LHCN-M2 (cell line): ENCODE measurements at places on chromosomes 7 and 10. TPM values are rescaled to one million over a fixed set of nuclear protein-coding genes. Genes with fewer than 3 reads are reported as not detected.
A peak's percentile ranks its signal among the peaks of the same experiment; 100 is the strongest.

- peak; percentile 31 for DNase-seq
These were observed 113.4 kb upstream of the AHR start for GRCh38 chr7:17184805-17185689.

DNA sequence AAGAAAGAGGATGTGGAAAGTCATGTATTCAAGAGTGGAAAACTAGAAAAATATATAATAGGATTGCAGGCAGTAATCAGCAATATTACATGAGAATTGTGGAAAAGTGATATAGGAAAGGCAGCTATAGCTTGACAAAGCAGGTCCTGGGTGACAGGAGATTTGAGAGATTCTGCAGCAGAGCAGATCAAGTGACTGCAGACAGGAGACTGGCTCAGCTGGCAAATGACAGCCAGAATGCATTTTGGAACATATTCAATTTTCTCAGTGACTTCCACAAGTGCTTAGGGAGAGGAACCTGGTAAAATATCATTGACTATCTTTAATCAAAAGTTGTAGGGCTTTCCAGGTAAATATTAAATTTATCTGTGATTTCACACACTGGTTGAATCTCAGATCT is 260.5 kb upstream of the CACNA2D1 start:
- no peak for DNase-seq

- peak; percentile 38 for DNase-seq
These were observed 369.2 kb upstream of the NRP1 start for GRCh38 chr10:33703501-33704213.

DNA sequence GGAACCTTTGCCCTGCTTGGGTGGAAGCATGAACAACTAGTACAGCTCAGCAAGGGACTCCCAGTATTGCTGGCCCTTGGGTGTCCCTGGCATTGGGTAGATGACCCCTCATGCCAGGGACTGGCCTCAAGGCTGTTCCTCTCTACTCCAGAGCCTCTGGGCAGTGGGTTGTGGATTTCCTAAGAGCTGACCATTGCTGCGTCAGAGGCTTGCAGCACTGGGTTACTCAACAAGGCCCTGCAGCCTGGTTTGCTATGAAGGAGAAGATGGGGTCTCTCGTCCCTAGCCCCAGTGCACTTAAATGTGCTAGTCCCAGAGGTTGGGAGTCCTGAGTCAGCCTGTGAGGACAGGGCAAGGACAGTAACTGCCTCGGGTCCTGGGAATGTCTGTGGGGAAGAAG is 2.5 kb downstream of the VSIR start:
- no peak for DNase-seq

- peak; percentile 23 for DNase-seq
These were observed 54.7 kb downstream of the RASGEF1A start for GRCh38 chr10:43212043-43212721.

- no peak for DNase-seq
These were observed 67.0 kb upstream of the GPR158 start for GRCh38 chr10:25107756-25108155.

GRCh38 chr7:123054357-123055133 is 59.0 kb upstream of the TAS2R16 start:
- no peak for DNase-seq

GRCh38 chr10:34743814-34744213 is 71.3 kb downstream of the PARD3 start:
- DNase-seq: peak; percentile 65

DNA sequence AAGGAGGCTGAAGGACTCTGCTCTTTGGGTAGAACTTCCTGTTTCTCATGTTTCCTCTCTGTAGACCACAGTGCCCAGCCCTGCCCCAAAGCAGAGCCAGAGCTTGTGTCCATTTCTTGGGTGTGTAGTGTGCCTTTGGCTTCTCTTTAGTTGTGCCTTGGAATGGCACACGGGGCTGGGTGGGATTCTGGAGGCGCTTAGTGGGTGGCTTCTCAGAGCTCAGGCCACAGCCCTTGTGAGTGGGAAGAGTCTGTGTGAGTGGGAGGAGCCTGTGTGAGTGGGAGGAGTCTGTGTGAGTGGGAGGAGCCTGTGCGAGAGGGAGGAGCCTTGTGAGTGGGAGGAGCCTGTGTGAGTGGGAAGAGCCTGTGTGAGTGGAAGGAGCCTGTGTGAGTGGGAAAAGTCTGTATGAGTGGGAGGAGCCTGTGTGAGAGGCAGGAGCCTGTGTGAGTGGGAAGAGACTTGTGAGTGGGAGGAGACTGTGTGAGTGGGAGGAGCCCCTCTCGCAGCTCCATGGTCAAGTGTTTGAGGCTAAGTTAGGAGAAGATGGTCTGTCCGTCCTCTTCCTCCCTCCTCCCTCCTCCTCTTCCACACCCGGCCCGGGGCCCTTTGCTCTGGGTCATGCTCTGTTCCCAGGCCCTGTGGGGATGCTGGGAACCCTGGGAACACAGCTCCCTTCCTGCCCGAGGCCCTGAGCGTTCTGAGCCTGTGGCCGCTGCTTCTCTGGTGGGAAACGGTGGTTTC is 153.0 kb downstream of the GRK5 start:
- no peak for DNase-seq

GRCh38 chr10:9294865-9295264 is 1240.4 kb downstream of the GATA3 start:
- DNase-seq: no peak

- no peak for DNase-seq
These were observed 367.8 kb upstream of the IGFBP3 start for GRCh38 chr7:46288861-46289260.

GRCh38 chr10:123965973-123966895 is 74.6 kb upstream of the CPXM2 start:
- DNase-seq: no peak

DNA sequence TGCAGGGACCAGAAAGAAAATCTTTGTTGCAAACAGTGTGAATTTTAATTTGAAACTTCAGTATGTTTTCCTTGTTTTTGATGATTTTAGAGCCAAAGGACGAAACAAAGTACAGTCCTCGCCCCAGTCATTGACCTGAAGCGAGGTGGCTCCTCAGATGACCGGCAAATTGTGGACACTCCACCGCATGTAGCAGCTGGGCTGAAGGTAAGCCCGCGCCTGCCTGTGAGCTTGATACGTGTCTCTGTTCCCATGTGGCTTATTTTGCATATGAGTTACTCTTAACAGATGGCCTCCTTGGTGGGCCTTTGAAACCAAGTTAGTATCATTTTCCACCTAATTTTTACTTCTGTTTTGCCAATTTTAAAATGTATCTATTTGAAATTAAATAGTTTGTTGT is 12.3 kb downstream of the RBM17 start:
- DNase-seq: no peak

- peak; percentile 4 for DNase-seq
These were observed 39.0 kb downstream of the RAB11FIP2 start for GRCh38 chr10:118007773-118008172.

- no peak for DNase-seq
These were observed 28.4 kb upstream of the PTER start for GRCh38 chr10:16408379-16408778.

GRCh38 chr7:27399791-27400567 is 157.4 kb downstream of the EVX1 start:
- no peak for DNase-seq

GRCh38 chr10:21702633-21703111 is 168.6 kb downstream of the MLLT10 start:
- DNase-seq: no peak

GRCh38 chr7:98256431-98256830 is 4.4 kb upstream of the TECPR1 start:
- DNase-seq: no peak

The CCL24 gene
- total RNA-seq: not detected in 2 replicates

The ZNF503 gene
- total RNA-seq: 3.8 and 4.1 TPM in 2 replicates

The TLX1 gene
- total RNA-seq: not detected in 2 replicates

The SMNDC1 gene
- total RNA-seq: 5.7 and 8.0 TPM in 2 replicates

The SUN3 gene
- not detected in 2 replicates for total RNA-seq

The EPO gene
- 0.11 TPM in 1 of 2 replicates, not detected in the other for total RNA-seq

The CCNJ gene
- 2.1 and 5.0 TPM in 2 replicates for total RNA-seq

The CLDN4 gene
- 0.17 and 0.19 TPM in 2 replicates for total RNA-seq

The NXPH1 gene
- total RNA-seq: 1.0 and 2.8 TPM in 2 replicates

The AKR1D1 gene
- not detected in 2 replicates for total RNA-seq
